ENCODE measurements at places on chromosomes 1 and 21.

- no peak for DNase-seq
Measured at GRCh38 chr1:152029144-152029928, 7.5 kb downstream of the S100A11 start.

DNA sequence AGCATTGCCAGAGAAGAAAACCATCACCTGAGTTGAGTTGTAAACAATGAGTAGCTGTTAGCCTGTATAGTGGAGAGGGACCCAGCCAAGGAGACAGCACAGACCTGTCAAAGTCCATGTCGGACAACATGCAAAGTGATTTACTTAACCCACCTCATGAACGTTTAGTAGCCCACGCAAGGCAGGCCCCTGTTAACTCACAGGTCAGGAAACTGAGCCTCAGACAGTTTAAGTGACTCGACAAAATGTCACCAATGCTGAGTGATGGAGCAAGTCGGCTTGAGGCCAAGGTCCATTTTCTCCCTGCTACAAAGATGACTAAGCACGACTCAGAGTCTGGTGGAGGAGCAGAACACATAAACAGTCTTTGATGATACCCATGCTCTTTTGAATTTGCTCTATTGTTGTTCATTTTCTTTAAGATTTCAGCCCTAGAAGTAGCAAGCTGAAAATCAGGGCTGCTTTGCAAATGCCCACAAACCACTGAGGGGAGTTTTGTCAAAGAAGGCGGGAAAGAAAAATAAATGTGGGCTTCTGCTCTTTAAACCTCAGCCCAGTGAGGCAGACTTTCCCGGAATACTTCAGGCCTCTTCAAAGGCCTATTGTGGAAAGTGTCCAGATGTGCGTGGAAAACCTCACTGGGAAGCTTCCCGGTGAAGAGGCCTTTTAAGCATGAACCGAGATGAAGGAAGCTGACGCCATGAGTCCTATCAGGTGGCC, 83.8 kb upstream of the HOOK1 start:
- no peak for DNase-seq

DNA sequence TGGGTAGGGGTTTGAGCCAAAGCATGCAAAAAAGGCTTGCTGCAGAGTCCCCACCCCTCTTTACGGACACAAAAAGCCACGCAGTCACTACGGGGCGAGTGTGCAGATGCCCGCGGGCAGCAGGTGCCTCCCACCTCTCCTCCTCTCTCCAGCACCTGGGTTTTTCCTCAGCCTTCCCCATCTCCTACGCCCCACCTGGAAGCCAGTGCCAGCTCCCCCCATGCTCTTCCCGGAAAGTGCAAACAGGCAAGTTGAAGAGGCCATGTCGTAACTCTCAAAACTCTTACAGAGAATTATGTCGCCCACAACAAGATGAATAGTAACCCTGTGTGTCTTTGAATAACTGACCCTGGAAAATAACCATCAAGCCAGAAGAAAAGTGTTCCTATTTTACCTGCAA, 82.5 kb downstream of the PDE9A start:
- no peak for DNase-seq

GRCh38 chr1:91689641-91690481, 189.2 kb downstream of the CDC7 start:
- DNase-seq, result no peak

DNA sequence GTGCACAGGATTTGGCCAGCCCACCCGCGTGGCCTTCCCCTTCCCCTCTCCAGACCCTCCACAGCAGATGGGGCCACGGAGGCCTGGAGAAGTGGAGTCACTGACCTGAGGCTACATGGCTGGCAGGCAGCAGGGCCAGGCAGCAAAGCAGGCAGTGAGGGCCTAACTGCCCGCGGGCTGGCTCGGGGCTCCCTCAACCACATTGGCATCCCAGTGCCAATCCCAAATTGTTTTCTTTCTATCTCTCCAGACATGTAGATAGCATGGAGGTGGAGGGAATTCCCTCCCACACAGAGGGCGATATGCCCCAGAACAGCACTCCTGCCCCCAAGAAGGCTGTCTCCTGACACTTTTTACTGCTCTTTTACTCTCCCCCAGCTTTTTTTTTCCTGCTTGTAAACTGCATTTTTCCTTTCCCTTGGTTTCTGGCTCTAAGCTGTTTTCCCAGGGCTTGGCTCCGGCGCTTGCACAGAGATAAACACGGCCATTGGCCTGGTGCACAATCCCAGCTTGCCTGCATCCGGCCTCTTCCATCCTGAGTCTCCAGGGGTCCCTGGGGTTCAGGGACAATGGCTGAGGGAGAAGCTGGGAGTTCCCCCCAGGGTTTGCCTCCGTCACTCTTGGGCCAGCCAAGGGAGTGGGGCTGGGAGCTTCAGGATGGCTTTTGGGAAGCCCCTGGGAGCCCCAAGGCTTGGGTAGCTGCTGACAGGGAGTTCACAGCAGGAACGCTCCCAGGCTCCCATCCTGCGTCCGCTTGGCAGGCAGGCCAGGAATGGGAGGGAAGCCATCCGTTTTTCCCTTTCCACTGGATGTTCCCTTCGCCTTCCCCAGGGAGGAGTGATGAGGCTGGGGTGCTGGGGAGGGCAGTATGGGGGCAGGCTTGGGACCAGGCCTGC, 7.0 kb downstream of the EPHX1 start:
- DNase-seq, result no peak

GRCh38 chr1:26025517-26025916, 3.9 kb downstream of the EXTL1 start:
- DNase-seq, result no peak

DNA sequence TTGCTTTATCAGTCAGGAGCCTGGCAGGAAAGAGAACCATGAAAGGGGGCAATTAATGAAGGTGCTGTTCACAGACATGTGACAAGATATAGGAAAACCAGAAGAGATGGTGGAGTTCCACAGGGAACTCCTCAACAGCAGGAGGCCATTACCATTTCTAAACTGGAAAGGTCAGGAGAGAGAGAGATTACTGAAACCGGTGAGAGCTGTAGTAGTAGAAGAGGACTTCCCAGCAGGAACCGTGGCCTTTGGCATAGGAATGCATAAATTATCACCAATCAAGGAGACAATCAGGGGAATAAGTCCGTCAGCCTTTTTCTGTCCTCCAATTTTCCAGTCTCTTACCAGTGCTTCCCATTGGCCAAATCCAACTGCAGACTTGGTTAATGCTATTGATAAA, 23.0 kb upstream of the ABCD3 start:
- no peak for DNase-seq

DNA sequence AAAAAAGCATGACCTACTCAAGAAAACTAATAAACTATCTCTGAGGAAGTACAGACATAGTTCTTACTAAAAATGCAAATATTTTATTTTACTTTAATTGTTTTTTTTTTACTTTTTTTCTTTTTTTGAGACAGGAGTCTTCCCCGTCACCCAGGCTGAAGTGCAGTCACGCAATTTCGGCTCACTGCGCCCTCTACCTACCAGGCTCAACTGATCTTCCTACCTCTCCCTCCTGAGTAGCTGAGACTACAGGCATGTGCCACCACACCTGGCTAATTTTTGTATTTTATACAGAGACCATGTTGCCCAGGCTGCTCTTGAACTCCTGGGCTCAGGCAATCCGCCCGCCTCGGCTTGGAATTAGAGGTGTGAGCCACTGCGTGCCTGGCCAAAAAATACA, 1263.1 kb downstream of the KCNT2 start:
- DNase-seq, result no peak

All from activated CD4-positive, alpha-beta T cell treated with anti-CD3 and anti-CD28 coated beads, Interleukin-2, amount 10 ng/mL, durations not matched to agents 7 days and 5 days (primary cell).